ENCODE measurements at places on chromosomes 7 and 10. TPM values are rescaled to one million over a fixed set of nuclear protein-coding genes. Genes with fewer than 3 reads are reported as not detected.

IGFBP1 gene
- polyA plus RNA-seq: not detected

DNA sequence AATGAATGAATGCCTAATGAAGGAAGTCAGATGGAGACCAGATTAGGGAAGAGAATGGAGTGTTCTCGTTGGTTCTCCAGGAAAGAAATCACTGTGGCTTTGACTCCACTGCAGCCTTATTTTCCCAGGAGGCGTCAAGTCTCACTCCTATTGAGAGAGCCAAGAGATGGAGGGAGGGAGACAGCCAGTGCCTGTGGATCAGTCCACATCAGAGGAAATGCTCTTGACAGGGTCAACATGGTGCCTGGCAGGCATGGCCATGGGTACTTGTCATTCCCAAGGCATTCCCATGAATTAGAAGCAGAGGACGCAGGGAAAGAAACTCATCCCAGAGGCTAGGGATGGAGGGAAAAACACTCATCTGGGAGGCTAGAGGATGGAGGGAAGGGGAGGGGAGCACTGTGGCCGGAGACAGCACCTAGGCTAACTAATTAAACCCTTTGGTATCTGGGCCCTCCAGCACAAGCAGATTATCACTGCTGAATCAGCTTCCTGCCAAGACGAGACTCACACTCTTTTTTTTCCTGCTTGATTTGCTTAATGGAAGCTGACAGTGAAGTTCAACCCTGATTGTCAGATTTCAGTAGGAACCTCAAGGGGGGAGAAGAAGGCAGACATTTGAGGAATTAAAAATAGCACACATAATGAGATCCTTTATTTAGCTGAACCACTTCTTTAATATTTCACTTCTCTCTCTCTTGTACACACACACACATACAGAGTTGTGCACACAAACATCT lies 1233.2 kb upstream of the AUTS2 start:
- DNase-seq: no peak

RALA gene
- 64.6 TPM for polyA plus RNA-seq

GRCh38 chr7:130272381-130273080 lies 5.9 kb downstream of the CPA2 start:
- DNase-seq: no peak

- DNase-seq: no peak
These were observed 19.7 kb downstream of the ESYT2 start for GRCh38 chr7:158809596-158809995.

GRCh38 chr7:46839651-46840050 lies 742.3 kb downstream of the TNS3 start:
- no peak for DNase-seq

SLC25A40 gene
- 4.6 TPM for polyA plus RNA-seq

GRCh38 chr10:1461016-1461415 lies 276.3 kb downstream of the ADARB2 start:
- no peak for DNase-seq

DNA sequence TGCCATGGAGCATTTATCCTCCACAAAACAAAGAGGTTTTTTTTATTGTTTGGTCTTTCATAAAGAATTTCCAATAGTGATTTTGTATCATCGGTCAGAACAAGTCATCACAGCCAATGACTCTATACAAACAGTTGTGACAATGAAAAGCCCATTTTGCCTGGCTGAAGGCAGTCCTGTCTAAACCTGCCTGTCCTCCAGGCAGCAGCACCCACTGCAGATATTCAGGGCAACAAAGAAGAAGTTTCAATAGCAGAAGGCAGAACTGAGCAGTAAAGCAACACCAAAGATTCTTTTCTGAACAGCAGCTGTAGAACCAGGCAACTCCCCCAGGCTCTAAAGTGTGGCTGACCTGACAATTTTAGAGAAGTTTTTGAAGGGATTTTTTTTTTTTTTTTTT lies 169.4 kb downstream of the FGFR2 start:
- no peak for DNase-seq

GRCh38 chr7:92625617-92626016 lies 35.4 kb upstream of the FAM133B start:
- DNase-seq: no peak
